ENCODE measurements at places on chromosomes 4 and X. TPM values are rescaled to one million over a fixed set of nuclear protein-coding genes. Genes with fewer than 3 reads are reported as not detected.

The IL2 gene
- not detected for total RNA-seq

The PTPN13 gene
- 2.6 TPM for total RNA-seq

The GAGE12J gene
- total RNA-seq: not detected

The AMTN gene
- not detected for total RNA-seq

GRCh38 chrX:35829501-35829900 lies 31.4 kb downstream of the MAGEB16 start:
- no peak for DNase-seq

Measured in colonic mucosa (tissue), 4 donors.